Anterior cingulate cortex (tissue), 58 donors: ENCODE measurements at places on chromosomes 3 and 15.
A peak's percentile ranks its signal among the peaks of the same experiment; 100 is the strongest.

GRCh38 chr15:68797599-68798345 is 22.9 kb downstream of the ANP32A start:
- DNase-seq, result no peak

GRCh38 chr3:43769097-43769884 is 78.6 kb downstream of the ABHD5 start:
- peak; percentile 80 for DNase-seq

- no peak for DNase-seq
Measured at GRCh38 chr3:66276705-66277274, 56.0 kb downstream of the SLC25A26 start.

DNA sequence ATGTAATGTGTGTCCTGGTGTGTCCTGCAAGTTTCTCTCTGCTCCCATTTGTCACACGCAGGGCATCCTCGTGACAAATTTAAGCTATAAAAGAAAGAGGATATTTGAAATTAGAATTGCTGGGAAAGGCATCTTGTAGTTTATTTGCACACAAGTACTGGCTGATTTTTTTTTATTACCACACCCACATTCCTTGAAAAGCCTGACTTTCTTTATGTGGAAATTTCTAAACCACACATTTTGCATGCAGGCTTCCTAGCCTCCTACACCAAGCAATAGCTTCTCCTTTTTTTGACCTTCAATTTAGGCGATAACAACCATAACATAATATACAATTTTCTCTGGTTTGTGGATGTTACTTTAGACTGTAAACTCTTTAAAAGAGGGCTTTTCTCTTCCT is 126.1 kb downstream of the SERPINI1 start:
- no peak for DNase-seq

GRCh38 chr15:37206690-37207089 is 106.3 kb upstream of the MEIS2 start:
- no peak for DNase-seq
